ENCODE measurements at places on chromosomes 7 and 10.

GRCh38 chr7:151821806-151822540 lies 54.9 kb downstream of the PRKAG2 start:
- DNase-seq: no peak

DNA sequence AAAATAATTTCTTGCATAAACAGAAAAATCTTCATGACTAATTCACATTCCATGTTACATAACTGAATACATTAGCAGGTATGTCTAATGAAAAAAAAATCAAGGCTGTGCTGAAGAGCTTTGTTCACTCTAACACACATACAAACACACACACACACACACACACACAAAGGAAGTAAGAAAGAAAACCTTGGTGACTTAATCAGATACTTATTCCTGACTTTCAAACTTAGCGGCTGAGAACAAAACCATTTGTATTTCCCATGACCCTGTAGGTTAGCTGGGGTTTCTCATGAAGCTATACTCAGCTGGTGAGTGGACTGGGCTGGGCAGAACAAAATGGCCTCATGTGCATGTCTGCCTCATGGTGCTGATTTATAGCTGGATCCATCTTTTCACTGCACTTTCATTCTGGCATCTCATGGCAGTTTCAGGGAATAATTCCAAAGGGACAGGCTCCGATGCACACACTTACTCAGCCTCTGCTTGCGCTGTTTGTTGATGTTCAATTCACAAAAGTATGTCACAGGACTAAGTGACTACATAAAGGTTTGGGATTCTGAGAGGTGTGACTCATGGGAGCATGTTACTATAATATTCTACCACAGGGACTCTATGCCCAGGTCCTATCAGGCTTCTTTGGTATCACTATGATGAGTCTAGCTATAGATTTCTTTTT lies 161.2 kb downstream of the PCLO start:
- DNase-seq: no peak

GRCh38 chr10:29807163-29807806 lies 172.5 kb upstream of the SVIL start:
- DNase-seq: no peak

DNA sequence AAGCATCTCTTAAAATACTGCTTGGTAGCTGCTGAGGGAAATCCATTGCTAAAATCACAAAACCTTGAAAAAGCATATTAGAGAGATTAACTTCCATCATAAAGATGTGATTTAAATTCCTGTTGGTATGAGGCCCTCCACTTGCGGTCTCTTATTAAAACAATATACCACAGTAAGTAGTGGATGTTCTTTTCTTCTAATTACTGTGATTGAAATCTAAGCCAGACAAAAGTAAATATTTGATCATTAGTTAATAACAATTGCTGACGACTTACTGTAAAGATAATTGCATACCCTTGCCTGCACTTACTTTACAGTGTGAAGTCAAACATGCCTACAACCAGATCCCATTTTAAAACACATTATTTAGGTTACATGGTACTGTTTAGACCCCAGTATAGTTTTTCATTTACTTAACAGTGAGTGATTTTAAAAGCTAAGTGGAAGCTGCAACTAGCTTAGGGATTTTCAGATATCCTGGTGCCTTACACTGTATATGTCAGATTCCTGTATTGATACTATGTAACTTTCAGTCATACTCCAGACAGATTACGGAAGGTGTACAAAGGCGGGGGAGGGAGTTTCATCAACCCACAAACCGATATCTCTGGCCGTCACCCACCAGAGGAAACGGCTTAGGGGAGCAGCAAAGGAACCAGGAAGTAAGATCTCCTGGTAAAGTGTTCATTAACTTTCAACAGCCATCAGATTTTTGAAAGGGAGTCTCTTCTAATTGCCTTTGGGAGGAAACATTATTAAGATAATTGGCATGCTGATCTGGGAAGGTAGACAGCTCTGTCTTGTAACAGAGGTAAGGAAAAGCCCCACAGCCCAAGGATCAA lies 986 bp downstream of the NRP1 start:
- no peak for DNase-seq

GRCh38 chr10:10644676-10645385 lies 372.8 kb upstream of the CELF2 start:
- no peak for DNase-seq

DNA sequence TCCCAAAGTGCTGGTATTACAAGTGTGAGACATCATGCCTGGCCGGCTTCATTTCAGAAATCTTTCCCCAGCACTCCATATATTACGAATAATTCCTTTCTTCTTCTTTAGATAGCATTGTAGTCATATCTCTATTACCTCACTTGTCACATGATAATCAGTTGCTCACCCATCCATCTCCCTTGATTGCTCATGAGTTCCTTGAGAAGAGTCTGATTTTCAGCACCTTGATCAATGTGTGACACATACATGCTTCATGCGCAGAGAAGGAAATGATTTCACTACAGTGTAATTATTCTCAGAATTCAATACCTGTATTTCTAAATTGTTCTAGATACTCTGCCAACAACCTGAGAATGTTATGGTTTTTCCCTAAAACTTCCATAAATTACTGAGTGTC lies 26.7 kb upstream of the GGCT start:
- no peak for DNase-seq

DNA sequence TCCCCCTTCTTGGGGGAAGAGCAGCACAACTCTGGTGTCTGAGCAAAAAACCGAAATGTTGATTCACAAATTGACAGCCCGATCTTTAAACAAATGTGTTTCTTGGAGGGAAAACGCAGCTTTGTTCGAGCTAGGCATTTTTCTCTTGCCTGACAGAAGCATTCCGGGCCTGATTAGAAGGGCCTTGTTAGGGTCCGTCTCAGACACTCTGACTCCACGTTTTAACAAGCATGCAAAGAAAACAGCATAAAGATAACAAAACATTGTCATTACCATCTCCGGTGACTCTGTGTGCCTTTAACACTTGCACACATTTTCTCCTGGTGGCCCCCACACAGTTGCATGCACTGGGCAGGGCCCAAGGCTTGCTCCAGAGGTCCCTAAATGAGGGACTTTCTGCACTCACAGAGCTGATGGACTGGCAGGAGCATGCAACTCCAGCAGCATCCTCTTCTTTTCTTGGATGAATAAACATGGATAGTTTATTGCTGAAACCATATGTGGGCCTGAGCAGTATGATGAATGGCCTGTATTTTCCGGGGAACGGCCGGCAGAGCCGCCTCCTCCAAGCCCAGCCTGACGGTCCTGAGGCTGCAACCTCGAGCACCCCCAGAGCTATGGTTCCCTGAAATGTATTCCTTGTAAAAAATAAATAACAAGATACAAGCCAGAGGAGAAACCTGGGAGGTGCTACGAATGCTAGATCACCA lies 50.9 kb downstream of the EBF3 start:
- DNase-seq: no peak

DNA sequence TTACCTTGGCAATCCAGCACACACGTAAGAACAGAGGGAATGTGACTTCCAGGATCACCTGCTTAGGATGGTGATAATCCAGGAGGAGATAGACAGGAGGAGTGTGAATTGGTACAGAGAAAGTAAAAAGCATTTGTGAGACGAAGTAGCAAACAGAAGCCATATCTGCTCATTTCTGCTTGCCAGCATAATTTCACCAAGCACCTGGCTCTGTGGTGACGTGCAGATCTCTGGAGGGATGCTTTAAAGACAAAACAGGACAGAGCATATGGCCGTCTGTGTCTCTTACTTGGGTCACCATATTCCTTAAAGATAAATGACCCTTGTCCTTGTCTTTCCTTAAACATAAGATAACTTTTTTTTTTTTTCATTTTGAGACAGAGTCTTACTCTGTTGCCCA lies 90.2 kb upstream of the ARHGAP21 start:
- DNase-seq: no peak

GRCh38 chr10:131641231-131641630 lies 259.6 kb upstream of the PPP2R2D start:
- no peak for DNase-seq

- DNase-seq: no peak
These were observed 339.0 kb upstream of the PRKCQ start for GRCh38 chr10:6919077-6919476.

GRCh38 chr10:72335394-72336258 lies 19.1 kb downstream of the DNAJB12 start:
- DNase-seq: no peak

GRCh38 chr10:63123727-63124362 lies 9.3 kb upstream of the NRBF2 start:
- no peak for DNase-seq

DNA sequence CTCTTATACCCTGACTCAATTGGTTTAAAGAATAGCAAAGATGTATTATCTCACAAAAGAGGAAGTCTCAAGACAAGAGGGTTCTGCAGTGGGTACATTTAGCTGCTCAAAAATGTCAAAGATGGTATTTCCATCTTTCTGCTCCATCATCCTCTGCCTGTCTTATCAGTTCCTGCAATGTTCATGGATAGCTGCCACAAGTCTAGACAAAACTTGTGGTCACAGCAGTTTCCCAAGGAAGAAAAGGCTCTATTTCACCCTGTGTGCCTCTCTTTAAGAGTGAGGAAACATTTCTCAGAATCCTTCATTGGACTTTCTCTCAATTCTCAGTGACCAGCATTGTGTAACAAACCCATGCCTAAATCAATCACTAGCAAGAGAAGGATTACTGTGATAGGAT lies 634.2 kb upstream of the AUTS2 start:
- DNase-seq: no peak

DNA sequence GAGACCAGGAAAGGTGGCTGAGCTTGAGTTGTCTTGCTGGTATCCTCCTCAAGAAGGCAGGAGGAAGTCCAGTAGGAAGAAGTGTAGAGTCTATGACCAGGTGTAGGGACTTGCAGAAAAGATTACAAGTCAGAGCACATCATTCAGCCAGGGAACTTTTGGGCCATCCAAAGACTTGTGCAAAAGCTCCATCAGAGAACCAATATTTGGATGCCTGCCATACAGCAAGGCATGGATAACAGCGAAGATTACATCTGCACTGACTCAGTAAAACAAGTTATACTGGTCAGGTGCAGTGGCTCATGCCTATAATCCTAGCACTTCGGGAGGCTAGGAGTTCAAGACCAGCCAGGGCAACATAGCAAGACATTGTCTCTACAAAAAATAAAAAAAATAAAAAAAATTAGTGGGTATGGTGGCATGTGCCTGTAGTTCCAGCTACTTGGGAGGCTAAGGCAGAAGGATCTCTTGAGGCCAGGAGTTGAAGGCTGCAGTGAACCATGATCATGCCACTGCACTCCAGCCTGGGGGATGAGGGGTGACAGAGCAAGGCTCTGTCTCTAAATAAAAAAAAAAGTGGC lies 13.2 kb upstream of the NMT2 start:
- no peak for DNase-seq

DNA sequence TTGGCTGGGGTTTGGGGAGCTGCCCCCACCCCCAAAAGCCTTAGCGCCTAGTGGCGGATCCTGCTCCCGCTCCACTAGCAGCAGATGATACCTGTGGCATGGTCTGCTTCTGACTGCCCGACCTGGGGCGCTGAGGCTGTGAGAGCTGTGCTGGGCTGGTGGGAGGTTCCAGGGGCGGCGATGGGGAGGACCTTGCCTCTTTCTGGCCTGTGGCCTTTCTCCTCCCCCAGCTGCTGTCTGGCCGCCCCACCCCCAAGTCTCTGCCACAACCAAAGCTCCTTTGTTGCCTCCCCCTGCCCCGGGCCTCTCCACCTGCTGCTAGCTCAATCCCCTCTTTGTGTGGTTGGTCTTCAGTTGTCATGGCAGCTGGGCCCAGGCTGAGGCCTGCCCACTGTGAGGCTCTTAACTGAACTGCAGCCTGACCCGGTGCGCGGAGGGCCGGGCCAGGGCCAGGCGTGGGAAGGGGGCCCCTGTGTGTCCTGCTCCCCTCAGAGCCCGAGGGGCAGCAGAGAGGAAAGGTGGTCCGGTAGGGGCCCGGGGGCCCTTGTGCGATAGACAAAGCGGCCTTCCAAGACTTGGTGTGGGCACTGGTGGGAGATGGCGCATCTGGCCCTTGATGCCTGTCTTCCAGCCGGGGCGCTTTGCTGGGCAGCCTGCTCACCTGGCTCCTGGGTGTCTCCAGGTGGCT lies 4.7 kb downstream of the ZNF775 start:
- DNase-seq: no peak

DNA sequence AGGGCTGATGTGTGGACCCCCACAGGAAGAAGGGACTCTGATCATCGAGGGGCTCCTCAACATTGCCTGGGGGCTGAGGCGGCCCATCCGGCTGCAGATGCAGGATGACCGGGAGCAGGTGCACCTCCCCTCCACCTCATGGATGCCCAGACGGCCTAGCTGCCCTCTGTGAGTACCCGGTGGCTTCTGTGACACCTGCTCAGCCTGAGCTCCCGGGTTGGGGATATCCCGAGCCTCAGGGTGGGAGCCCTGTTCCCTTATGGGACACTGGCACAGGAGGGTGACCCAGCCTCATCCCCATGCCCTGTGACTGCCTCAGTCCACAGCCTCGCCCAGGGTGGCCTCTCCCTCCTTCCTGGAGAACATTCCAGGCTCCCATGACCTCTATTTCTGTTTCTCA lies 3.9 kb upstream of the DEPP1 start:
- DNase-seq: no peak

DNA sequence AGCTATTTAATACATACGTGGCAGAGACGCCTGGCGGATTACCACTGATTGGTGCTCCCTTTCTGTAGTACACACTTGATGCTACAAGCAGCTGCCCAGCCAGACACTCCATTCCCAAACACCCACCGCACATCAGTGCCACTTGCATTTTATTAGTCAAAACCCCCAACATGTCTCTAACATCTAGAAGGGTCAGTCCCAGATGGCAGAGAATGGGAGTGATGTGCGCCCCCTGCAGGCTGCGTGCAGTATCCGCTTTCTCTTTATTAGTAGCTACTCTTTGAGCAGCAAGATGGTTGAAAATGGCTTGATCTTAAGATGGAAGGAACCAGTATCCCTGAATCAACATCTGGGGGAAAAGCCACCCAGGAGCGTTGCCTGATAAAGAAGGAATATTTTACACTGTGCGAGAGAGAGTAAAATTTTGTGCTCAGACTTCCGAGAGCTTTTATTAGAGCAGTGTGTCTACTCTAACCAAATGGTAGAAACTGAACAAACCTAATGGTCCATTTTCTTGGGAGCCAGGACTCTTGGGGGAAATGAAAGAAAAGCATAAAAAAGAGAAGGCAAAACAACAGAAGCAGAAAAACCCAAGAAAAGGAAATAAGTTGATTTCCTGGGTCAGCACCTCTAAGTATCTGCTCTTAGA lies 78.3 kb downstream of the ST8SIA6 start:
- no peak for DNase-seq

DNA sequence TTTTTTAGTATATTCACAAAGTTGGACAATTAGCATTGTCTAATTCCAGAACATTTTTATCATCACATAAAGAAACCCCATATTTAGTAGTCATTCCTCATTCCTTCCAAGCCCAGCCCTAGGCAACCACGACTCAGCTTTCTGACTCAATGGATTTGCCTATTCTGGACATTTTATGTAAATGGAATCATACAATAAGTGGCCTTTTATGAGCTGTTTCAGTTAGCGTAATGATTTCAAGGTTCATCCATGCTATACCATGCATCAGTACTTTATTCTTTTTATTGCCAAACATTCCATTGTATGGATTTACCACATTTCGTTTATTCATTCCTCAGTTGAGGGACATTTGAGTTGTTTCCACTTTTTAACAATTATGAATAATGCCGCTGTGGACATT lies 249.2 kb downstream of the DYNC1I1 start:
- peak; percentile 44 for DNase-seq
